ENCODE measurements at places on chromosomes 7 and 10.

DNA sequence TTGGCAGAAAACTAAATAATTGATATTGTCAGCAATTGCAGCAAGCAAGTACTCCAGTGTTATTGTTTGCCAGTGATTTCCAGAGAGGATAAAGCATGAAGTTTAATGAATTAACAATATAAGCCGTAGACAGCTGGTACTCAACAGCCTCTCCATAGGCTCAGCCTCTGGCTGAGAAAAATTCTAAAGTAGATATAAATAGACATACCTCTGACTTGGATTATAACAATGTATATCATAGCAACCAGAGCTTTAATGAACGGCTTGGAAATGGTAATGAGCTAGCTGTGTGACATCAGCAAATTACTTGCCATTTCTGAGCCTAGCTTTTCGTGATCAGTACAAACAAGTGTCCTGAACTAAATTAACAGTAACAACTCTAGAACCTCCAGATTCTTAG lies 1055.4 kb upstream of the AUTS2 start:
- no peak for DNase-seq

- DNase-seq, result no peak
Observed at GRCh38 chr7:158160199-158160598, 427.4 kb downstream of the PTPRN2 start.

DNA sequence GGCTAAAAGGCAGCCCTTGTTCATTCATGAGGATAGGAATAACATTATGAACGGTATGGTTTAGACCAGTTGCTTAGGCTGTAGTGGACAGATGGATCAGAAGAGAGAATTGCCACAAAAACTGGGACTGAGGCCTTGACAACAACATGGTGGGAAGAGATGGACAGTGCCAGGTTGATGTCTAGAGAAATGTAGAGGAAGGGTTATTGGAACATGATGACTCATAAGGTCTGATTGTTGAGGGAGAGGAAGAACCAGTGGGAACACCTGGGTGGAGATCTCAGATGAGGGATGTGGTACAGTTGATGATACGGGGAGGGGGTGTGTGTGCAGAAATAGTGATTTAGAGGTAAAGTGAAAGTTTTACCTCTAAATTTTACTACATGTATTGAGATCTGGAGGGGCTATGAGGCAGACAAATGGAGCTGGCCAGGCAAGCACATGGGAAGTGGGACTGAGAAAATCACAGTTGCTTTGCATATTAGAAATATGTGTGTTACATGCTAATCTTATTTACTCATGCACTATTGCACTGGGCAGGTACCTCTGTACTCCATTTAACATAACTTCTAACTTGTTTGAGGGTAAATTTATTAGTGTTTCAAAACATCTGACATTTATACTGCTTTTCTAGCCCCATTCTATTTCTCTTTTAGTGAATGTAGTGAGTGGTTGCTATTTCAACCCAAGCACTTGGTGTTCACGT lies 65.6 kb downstream of the PLCE1 start:
- DNase-seq, result no peak

GRCh38 chr10:52031771-52032170 lies 282.3 kb upstream of the DKK1 start:
- no peak for DNase-seq

Measured in Right ventricle myocardium superior (tissue), 1 donor.